ENCODE measurements at places on chromosomes 3 and 15.

- no peak for DNase-seq
Observed at GRCh38 chr3:188348435-188349244, 194.7 kb downstream of the LPP start.

GRCh38 chr15:45903283-45903682 lies 268.5 kb downstream of the SQOR start:
- DNase-seq: no peak

- DNase-seq: no peak
Observed at GRCh38 chr3:146589899-146590508, 15.1 kb downstream of the PLSCR5 start.

DNA sequence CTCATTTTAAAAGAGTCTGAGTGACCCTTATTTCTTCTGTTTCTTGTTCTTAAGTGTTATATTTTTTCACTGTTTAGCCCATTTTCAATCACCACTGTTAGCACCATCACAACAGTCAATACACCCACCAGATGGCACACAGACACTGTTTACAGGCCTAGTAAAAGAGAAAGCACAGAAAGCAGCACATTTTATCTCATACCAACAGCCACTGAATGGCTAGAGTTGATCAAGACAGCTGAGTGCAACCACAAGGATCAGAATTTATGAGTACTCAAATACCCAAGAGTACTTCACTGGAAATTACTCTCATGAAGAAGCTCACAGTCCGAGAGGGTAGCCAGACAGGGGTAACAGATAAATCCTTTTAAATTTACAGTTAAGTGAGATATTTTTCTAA lies 127.0 kb downstream of the TFDP2 start:
- no peak for DNase-seq

DNA sequence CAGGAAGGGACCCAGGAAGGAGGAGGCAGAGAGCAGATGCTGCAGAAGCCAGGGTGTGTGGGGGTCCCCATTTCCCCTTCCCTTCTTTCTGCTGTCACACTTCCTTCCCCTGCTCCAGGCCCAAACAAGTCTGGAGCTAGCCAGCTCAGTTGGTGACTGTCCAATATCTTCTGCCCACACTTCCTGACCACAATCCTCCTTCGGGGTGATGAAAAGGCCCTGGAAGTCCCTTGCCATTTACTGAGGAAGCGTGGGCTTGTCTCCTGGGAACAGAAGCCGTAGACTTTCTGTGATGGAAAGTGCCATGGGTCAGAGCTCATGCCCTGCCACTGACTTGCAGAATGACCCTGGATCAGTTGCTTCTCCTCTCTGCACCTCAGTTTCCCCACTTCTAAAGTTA lies 39.0 kb downstream of the ANAPC13 start:
- DNase-seq: no peak

- no peak for DNase-seq
Observed at GRCh38 chr3:194112120-194113106, 23.5 kb upstream of the HES1 start.
